Activated CD4-positive, CD25-positive, alpha-beta regulatory T cell (primary cell): ENCODE measurements at places on chromosomes 7 and 10.
A peak's percentile ranks its signal among the peaks of the same experiment; 100 is the strongest.

DNA sequence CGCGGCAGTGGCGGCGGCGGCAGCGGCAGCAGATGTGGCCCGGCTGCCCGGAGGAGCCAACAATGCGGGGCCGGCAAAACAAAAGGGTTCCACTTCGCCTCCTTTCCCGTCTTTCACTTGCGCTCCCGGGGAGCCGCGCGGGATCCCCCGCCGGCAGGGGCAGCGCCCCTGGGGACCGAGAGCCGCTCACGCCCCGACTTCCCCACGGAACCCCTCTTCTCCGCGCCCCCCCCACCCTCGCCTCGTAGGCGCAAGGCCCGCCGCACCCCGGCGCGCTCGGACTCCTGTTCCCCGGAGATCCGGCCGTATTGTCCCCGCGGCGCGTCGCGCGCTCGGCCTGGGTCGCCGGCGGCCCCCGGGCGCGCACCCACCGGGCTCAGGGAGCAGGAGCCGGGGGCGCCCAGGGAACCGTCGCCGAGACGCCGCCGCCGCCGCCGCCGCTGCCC lies 854 bp downstream of the CTBP2 start:
- no peak for DNase-seq

DNA sequence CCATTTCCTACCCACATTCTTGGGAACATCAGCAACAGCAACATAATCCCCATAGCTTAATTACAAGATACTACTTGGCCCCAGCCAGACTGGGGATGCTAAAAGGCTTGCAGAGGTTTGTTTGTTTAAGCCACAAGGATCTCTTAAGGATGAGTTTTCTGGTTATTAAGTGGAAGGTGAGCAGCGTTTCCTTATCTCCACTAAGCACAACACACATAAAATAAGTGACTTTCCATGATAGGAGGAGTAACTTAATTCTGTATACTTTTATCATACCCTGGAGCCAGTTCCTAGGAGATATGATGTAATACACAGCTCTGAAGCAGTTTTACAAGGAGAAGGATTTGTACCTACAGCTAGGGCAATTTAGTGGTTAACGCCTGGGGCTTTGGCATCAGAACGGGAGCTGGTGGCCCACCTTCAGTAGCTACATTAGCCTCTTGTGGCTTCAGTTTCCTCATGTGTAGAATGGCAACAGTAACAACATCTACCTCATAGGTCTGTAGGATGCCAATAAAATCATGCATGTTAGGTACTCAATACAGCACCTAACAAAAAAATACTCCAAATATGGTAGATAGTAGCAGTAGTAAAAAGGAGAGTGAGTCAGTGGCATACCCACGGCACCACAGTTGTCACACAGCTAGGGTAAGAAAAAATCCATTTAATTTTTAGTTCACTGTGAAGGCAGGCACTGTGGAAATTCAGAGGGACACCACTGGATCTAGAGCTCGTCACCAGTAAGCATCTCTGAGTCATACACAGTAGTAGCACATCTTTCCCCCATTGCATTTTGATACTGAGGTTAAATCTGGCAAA lies 55.2 kb downstream of the DOCK4 start:
- no peak for DNase-seq

DNA sequence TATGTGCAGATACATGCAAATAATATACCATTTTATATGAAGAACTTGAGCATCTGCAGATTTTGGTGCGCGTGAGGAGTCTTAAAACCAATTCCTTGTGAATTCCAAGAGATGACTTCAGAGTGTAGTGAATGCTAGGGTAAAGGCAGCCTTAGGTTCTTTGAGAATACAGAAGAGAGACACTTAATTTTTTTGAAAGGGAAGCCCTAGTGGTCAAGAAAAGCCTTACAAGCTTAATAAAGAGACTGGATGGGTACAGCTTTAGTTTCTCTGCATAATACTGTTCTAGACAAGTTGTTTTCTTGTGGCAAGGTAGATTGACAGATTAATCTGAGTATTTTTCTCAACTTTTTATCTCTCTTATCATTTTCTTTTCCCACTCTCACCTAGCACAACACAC lies 636.5 kb downstream of the DNAJB9 start:
- DNase-seq: no peak

- no peak for DNase-seq
Observed at GRCh38 chr10:93495654-93496321, 624 bp upstream of the CEP55 start.

GRCh38 chr10:90420637-90421318 lies 437.1 kb downstream of the HTR7 start:
- no peak for DNase-seq

GRCh38 chr10:62376071-62377025 lies 2.2 kb downstream of the ZNF365 start:
- no peak for DNase-seq

DNA sequence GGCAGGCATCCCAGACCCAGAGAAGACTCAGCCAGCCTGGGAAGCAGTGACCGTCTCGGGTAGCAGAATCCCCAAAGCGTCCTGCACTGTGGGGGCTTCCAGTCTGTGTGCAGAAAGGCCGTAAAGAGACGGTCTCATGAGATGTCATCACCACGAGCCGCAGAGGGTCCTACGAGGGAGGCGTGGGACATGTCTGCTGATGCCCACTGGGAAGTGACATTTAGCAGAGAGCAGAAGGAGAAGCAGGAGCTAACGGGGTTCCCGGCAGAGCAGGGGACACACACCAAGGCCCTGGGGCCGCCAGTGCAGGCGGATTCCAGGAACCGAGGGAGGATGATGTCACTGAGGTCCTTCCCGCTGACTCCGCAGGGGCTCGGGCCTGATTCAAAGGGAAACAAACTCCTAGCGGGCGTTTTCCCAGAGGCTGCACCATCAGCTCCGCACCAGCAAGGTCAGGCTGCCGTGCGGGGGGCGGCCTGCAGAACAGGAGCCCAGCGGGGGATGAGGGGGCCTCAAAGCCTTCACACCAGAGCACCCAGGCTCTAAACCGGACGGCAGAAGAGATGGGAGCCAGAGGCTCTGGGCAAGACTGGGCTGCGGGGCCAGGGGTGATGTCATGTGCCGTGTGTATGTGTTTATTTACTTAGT lies 85.4 kb upstream of the PDGFA start:
- DNase-seq: no peak

DNA sequence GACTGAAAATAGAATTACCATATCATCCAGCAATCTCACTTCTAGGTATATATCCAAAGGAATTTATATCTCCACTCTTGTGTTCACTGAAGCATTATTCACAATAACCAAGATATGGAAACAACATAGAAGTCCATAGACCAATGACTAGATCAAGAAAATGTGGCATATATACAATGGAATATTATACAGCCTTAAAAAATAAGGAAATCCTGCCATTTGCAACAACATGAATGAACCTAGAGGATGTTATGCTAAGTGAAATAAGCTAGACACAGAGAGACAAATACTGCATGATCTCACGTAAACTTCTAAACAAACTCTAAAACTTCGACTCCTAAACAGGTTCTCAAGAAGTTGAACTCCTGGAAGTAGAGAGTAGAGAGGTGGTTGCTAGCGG lies 254.5 kb downstream of the SKIDA1 start:
- DNase-seq: no peak

DNA sequence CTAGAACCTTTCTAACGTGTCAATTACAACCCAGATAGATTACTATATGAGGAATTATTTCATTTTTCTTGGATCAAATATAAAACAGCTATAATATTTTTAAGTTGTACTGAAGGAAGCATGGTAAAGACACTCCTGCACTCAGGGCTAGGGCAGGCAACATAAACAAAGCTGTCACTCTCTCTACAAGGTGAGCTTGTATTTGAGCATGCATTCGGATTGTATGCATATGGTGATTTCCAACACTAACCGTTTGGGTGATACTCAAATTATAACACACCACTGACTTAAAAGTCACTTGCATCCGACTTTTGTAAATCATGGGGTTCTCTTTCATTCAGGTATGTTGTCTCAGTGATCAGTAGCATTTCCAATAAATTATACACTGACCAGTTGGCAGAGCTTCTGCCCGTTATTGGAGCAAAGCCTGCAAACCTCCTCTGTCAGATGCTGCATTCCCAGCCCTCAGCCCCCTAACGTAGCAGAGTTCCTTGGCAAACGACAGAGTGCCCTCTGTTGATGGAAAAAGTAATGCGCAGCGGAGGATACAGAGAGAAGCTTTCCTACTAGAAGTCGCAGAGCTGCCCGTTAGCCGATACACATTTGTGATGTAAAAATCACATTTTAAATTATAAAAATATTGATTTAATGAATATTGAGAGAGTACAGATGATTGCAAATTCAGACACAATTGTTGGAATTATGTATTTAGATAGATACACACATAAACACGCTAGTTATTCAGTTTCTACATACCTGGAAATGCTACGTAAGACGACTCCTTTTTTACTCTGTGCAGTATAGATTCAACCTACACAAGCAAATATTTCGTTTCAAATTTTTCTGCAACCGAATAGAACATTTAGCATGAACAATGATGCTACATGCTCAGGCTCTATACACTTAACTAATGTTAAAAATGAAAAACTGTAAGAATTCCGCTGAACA lies 173.9 kb upstream of the SP4 start:
- no peak for DNase-seq

DNA sequence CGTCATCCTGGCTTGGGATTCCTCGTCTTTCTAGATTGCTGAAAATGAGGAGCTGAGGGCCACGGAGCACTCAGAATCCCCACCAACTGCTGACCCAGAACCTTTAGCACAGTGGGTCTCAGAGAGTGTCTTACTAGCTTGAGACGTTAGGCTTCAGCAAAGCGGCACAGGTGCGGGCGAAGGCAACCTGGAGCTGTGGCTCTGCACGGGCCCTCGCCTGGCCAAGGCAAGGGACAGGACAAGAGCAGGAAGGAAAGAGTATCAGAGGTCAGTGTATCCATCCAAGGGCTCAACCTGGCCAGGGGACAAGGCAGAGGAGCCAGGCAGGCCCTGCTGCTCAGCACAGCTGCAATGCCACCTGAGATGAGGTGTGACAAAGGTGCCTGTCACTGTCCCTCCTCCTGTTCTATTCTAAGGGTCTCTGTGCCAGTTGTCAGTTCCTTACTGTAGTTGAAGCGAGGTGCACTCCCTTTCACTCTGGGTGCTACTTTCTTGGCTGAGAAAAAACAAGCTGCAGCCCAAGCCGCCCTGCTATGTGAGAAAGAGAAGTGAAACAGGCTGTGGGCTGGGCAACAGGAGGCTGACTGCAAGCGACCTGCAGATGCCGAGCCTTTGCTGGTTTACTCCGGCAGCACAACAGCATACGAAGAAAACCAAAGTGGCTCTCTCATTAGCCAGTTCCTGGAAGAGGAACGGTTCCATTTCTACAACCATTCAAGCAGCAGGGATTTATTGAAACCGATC lies 33.3 kb upstream of the KDM7A start:
- DNase-seq: peak; percentile 4

- no peak for DNase-seq
Observed at GRCh38 chr7:155807789-155808548, 4.3 kb downstream of the SHH start.

DNA sequence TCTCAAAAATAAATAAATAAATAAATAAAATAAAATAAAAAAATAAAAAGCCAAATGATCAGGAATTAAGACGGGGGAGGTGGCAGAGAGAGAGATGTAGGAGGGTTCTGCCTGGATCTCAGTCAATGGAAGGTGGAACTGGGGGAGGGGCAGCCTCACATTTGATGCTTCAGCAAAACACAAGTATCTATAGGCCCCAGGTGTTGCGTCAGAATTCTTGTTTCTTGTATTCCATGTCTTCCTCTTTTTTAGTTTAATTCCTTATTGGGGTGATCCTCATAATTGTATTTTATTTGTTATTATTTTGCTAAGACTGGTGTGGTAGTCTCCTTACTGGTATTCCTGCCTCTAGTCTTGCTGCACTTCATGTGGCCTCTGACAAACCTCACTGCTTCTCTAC lies 41.4 kb upstream of the SMARCD3 start:
- no peak for DNase-seq

DNA sequence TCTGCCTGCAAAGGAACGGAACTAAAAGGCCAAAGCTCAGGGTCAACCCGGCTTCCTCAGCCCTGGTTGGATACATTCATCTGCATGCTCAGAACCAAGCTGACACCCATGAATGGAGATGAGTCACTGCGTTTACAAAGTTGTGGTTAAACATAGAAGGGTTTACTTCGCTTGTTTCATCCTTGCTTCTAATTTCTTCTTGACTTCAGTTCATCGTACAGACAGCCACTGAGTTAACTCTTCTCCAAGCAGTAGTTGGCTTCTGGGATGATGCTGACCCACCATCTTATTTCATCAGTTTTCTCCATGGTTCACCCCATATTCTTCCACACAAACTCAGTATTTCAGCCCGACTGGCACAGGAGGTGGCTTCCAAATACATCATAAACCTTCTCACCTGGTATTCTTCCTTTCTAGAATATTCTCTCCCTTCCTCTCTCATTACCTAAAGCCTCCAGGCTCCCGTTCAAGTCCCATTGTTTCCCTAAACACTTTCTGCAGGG lies 166.3 kb upstream of the RNF32 start:
- no peak for DNase-seq

DNA sequence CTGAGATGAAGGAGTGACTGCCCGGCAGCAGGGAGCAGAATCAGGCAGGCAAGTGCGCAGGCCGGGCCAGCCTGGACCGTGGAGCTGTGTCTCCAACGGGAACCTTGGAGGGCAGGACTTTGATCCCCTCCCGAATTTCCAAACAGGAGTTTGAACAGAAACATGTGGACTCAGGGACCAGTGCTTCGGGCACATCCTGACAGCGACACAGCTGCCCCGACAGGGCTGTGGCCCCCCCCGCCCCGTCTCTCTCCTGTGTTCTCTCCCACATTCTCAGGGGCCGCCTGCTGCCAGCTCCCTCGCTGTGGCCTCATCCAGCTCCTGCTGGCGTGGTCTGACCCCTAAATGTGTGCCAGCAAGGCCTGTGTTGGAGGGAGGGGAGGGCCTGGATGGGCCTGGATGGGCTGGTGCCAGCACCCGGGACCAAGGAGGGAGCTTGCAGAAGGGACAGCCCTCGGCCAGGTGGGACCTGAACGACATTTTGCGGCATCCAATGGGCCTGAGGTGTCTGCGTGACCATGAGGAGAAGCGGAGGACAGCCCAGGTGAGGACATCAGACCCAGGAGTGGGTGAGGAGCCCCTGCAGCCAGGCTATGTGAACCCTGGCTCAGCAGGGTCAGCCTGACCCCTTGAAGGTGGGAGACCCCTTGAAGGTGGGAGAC lies 222.9 kb downstream of the DNAJB6 start:
- no peak for DNase-seq

GRCh38 chr7:126689037-126689436 lies 563.7 kb downstream of the GRM8 start:
- DNase-seq: no peak

DNA sequence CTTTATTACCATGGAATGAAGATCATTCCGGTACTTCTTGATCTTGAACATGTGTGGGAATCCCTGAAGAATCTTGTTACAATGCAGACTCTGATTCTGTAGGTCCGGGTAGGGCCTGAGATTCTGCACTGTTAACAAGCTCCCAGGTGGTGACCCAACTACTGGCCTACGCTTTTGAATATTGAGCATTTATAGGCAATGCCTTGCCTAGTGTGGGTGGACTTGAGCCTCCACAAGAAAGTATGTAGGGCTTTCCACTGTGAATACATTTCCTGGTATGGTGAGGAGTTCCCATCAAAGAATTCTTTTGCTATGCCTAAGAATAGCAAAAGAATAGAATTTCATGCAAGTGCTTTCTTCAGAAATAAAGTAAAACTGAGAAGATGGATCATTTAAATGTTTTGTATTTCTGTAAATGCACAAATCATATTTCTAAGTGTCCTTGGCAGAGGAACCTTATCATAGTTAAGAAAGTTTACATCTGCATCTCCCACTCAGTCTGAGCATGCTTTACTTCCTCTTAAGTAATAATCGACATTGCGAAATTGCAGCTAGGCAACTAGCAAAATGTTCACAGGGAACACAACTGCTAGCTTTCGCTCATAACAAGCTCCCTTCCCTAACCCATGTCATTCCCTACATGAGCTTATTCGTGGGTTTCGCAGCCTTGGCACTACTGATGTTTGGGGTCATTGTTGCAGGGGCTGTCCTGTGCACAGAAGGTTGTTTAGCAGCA lies 71.4 kb downstream of the AHR start:
- no peak for DNase-seq
